Psoas muscle (tissue), 8 donors: ENCODE measurements at places on chromosomes 7 and 10. TPM values are rescaled to one million over a fixed set of nuclear protein-coding genes. Genes with fewer than 3 reads are reported as not detected.

ZNF425 gene
- 1.7 TPM for total RNA-seq

ACSL5 gene
- 4.5 TPM for total RNA-seq

MGMT gene
- 7.5 TPM for total RNA-seq

PLXNA4 gene
- total RNA-seq: 2.5 TPM

RARRES2 gene
- total RNA-seq: 5.3 TPM

NPSR1 gene
- total RNA-seq: not detected

ABCB1 gene
- 1.4 TPM for total RNA-seq

GPR146 gene
- total RNA-seq: 8.0 TPM

DNA sequence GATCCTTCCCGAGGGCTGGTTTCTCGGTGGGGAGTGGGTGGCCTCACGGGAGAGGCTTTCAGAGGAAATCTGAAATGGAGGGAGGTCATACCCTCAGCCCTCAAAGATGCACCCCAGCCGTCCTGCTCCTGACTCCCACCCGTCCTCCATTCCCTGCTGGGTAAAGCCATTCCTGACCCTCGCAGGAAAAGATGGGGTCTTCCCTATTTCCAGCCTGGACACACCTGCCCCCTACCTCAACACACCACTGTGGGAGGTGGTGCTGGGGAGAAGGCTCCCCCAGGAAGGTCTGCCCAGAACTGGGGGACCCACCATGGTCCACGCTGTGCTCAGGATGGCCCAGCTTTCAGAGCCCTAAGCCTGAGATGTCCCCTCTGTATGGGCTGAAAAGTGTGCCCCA is 86.9 kb downstream of the CHST15 start:
- DNase-seq: no peak

GRCh38 chr7:26603631-26604030 is 260.8 kb downstream of the SKAP2 start:
- DNase-seq: no peak

DNA sequence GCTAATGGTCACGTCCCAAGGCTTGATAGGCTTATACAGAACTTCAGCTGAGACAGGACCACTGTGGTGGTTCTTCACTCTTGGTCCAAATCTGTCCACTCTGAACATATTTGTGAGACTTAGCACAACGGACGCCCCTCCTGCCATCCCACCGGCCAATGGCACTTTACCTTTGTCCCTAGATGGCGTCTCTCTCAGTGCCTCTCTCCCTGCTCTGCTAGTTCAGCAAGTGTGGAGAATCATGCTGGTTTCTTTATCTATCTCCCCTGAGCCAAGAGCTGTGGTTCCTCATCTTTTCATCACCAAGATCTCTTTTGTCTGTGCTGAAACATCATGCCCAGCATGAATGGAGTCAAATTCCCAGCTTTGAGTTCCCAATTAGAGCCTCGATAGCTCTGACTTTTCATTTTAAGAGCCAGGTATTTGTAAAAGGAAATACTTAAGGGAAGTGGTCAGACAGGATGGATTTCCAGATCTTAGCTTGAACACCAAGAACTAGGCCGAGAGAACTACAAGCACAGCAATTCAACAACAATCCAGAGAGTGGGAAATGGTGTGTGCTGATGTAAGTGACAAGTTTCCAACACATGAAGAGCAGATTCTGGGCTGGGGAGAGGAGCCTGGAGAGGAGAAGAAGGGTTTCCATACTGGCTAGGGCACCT is 69.5 kb downstream of the ZNF800 start:
- no peak for DNase-seq

DNA sequence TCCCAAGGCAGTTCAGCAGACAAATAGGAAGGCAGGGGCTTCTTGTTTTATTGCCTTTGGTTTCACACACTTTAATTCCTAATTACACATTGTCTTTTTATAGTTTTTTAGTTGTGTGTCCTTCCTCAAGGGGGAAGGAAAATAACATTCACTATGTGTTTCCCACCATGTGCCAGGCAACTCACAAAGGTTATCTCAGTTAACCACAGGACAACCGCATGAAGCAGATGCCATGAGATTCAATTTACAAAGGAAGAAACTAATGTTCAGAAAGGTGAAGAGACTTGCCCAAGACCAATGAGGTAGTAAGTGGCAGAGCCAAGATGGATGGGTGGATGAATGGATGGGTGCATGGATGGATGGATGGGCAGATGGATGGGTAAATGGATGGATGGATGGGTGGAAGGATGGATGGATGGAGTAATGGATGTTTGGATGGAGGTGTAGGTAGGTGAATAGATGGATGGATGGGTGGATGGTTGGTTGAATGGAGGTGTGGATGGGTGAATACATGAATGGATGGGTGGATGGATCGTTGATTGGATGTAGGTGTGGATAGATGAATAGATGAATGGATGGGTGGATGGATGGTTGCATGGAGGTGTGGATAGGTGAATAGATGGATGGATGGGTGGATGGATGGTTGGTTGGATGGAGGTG is 77.9 kb downstream of the ARHGAP22 start:
- no peak for DNase-seq

DNA sequence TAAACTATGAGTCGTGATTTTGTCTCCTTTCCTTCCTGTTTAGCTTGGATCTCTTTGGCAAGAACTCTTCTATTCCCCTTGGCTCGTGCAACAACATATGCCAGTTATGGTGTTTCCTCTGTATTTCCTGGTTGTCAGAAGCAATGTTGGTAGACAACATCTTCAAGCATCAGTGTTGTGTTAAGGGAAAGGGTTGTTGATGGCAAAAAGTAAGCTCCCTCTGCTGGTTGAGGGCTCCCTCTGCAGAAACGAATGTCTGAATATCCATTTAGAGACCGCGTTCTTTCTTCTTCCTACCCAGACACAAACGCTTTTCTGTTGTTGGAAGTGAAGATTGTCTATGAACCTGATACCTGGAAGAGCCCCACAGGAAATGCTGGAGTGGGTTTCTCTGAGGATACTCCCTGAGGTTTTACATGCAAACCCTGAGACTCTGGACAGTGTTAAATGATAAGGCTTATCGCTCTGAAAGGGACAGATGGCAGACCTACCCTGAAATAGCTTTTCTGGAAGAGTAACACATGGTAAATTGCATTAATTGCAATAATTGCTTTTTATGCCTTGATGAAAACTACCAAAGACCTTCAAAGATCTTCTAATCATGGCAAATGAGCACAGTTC is 23.5 kb upstream of the C1QL3 start:
- no peak for DNase-seq

DNA sequence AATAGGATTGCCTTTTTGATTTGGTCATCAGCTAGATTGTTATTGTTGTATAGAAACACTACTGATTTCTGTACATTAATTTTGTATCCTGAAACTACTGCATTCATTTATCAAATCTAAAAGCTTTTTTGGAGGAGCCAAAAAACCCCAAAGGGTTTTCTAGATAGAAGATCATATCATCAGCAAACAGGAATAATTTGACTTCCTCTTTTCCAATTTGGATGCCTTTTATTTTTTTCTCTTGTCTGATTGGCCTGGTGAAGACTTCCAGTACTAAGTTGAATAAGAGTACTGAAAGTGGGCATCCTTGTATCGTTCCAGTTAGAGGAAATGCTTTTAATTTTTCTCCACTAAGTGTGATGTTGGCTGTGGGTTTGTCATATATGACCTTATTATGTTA is 10.6 kb upstream of the ENTPD7 start:
- no peak for DNase-seq

GRCh38 chr7:112370436-112370835 is 79.8 kb upstream of the IFRD1 start:
- no peak for DNase-seq

DNA sequence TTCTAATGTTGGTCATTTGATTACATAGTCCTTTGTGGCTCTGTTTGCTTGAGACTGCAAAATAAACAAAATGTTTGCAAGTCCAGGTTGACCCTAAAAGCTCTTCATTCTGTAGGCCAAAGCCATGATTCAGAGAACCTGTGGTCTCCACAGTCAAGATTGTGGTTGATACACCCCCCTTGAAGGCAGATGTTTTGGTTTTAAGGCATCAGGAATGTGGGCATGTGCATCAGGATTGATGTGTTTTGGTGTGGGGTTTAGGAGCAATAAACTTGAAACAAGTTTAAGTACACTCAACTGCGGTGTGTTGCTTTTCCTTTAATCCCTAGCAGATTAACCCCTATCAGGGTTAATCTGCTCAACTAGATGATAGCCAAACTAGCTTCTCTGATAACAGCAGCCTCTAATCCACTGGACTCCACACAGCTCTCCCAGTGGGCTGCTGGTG is 379.1 kb upstream of the GALNT17 start:
- no peak for DNase-seq

- DNase-seq: no peak
Observed at GRCh38 chr10:126243971-126244370, 144.3 kb downstream of the ADAM12 start.

DNA sequence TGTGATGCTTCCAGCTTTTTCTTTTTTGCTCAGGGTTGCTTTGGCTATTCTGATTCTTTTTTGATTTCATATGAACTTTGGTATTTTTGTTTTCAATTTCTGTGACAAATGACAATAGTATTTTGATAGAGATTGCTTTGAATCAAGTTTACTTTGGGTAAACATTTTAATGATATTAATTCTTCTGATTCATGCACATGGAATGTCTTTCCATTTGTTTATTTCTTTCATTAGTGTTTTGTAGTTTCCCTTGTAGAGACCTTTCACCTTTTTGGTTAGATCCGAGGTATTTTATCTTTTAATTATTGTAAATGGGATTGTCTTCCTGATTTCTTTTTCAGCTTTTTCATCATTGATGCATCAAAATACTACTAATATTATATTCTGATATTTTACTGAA is 93.2 kb downstream of the LANCL2 start:
- no peak for DNase-seq

DNA sequence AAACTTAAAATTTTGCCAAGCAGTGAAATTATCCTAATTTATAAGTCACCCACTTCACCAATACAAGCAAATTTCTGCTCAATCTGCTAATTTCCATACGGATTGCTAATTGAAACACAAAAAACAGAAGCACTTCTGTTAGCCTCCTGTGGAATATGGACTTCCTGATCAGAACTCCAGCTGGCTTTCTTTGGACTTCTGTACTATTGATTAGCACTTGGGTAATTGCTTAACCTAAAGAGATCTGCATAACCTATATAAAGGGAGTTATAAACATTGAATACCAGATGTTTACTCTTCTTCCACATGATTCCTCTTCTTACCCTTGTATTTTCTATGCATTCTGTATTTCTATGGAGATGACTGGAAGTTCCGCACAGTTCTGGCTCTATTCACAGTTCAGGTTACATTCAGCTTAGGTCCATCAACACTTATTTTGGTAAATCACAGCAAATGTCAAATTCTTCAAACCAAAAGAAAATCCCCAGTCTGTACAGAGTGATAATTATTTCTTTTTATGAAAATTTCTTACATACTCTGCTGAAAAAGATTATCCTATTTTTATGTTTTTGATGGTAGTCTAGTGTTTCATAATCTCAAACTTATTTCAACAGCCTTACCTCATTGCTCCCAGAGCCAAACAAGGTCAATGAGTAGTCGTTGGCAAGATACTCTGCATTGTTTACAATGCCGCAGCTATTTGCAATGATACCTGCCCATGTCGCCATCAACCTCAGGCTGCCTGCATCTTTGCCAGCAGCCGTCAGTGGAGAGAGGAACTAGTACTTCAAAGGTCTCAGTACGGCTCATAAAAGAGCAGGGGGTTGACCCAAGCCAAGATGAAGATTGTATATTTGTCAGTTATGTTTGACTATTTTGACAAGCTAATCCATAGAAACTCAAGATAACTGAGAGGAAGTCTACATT is 225.6 kb downstream of the AHR start:
- no peak for DNase-seq

GRCh38 chr7:149873074-149873969 is at the start of gene ATP6V0E2:
Gene ATP6V0E2 (plus strand): TSS chr7:149873969. CDS start chr7:149874066, 97 bp downstream.
- peak; percentile 97 for DNase-seq

DNA sequence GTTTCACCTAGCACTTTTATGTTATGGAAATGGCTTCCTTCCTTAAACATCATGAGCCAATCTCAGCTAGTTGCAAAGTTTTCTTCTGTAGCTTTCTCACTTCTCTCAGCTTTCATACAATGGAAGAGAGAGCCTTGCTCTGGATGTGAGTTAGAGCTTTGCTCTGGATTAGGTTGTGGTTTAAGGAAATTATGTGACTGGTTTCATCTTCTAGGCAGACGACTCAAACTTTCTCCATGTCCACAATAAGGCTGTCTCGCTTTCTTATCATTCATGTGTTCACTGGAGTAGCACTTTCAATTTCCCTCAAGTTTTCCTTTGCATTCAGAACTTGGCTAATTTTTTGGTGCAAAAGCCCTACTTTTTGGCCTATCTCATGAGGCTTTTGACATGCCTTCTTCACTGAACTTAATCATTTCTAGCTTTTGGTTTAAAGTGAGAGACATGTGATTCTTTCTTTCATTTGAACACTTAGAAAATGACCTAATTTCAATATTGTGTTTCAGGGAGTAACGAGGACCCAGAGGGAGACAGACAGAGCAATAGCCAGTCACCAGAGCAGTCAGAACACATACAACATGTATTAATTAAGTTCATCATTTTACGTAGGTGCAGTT is 49.8 kb downstream of the CNOT4 start:
- DNase-seq: no peak

GRCh38 chr10:944034-944831 is 12.7 kb upstream of the LARP4B start:
- DNase-seq: peak; percentile 72

DNA sequence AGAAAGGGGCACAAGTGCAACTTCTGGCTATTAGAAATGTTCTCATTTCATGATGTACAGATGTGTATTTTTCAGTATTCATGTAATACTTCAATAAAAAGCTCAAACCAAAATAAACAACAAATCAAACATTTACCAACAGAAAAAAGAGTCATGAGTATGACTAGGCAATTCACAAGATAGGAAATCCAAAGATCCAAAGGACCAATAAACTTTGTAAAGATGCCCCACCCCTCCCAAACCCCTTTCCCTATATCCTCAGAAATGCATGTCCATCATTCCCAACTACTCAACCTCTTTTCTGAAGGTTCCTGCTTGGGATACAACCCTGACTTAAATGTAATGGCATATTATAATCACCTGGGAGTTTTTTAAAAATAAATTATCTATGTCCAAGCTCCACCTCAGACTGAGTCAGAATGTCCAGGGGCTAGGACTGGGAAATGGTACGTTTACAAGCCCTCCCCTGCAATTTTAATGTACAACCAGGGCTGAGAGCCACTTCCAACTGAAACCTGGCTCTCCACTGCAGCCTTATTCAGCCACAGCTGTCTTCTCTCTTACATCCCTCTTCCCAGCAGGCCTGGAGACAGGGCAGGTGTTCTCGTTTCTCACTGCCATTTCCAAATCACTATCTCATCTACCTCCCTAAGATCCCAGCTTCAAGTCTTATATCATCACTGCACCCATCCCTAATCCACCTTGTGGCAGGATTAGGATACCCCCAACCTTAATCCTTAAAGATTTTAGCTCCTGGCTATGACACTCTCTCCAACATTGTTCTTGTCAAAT is 36.5 kb downstream of the COA1 start:
- DNase-seq: no peak

GRCh38 chr10:88411772-88412349 is 171.3 kb downstream of the RNLS start:
- no peak for DNase-seq

DNA sequence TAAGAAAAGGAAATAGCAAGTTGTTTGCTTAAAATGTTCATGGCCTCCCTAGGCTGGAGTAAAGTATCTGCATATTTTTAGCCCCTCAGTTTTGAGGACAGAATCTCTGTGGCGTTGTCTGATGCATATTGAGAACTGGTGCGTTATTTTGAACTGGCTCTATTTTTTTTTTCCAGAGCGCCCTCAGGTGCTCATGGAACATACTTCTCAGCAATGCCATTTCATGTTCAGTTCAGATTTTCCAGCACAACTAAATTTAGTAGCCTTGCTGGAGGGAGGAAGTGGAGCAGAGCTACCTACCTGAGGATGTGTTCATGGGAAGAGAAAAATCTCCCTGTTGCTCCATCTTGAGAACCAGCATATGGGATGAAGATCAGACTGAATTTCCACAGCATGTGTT is 870.5 kb downstream of the LRMDA start:
- no peak for DNase-seq
